Stimulated activated CD4-positive, alpha-beta T cell treated with anti-CD3 and anti-CD28 coated beads, Interleukin-4, amount 100 ng/mL, for 24 hours (primary cell): ENCODE measurements at places on chromosomes 1 and 21.

GRCh38 chr1:234270093-234270492 is 103.2 kb upstream of the COA6 start:
- DNase-seq, result peak; percentile 22

- DNase-seq, result no peak
Observed at GRCh38 chr1:117110774-117111173, 10.8 kb downstream of the TRIM45 start.

GRCh38 chr1:45647248-45648021 is 23.6 kb upstream of the CCDC17 start:
- no peak for DNase-seq

DNA sequence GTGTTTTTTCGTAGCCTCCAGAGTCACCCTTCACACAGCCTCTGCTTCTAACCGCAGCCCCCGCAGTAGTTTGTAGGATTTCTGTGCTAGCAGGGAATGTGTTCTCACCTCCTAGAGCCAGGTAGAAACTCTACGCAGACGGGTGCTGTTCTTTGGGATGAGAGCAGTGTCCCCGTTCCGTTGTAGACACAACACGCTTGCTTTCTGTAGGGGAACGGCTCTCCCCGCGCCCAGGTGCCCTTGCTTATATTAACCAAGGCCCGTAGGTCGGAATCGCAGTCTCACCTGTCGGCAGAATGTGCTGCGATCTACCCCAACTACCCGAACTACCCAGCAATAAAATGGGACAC is 111.8 kb upstream of the NBPF11 start:
- DNase-seq, result no peak

GRCh38 chr21:42653231-42654061 is at the start of gene PDE9A:
PDE9A (plus strand) TSS chr21:42653621; CDS start chr21:42653815, 194 bp downstream.
- peak; percentile 13 for DNase-seq

DNA sequence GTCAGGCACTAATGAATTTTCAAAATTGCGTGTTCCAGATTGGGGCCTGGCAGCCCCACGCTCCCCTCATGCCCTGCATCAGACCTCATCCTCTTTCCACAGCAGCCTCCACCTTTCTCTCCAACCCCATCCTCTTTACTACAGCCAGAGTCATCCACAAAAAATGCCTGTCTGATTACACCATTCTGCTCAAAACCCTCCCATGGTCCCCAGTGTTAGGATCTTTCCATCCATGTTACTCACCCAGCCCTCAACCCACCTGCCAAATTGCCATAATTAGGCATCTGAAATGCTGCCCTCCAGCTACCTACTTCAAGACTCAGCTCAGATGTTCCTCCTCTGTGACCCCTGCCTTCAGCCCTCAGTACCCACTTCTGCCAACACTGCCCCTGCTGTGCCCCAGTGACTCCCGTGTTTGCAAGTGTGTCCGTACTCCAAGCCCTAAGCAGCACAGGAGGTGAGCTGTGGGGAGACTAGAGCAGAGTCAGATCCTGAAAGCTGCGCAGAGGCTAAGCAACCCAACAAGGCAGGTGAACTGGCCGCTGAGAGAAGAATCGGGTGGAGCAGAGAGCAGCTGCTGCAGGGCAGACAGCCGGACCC is 715 bp upstream of the ARTN start:
- DNase-seq, result no peak

DNA sequence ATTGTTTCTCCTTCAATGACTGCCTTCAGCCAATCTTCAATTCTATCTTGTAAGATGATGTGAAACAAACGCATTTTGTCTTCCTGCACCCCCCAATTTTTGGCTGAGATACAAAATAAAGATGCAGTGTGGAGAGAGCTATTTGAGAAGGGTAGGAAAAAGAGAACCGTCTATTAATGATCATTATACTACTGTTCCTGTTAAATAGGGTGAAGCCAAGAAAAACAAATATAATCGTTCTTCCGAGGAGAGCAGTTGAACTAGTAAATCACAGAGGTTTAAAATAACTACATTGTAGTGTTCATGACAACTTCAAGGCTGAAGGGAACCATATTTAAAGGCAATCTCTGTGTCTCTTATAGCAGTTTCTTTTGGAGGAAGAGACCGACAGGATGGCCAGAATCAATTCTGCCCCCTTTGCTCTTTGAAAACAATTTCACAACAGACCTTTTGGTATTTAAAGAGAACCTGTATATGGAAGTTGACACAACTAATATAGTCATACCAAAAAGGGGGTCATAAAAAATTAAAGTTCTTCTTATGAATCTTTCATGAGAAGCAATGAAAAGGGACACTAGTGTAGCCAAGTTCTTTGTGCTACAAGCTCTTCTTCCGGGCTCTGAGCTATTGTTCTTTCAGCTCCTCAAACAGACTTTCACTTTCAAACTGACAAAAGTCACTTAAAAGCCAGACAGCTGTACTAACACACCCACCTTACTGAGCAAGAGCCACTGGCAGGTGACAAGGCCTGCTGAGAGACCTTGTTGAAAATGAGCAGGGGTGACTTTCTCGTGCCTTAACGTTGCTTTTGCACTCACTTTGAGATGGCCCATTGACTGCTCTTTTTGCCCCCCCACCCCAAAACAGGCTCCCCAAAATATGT is 30.9 kb downstream of the PROX1 start:
- DNase-seq, result no peak

- DNase-seq, result no peak
Observed at GRCh38 chr1:5690291-5690690, 301.9 kb downstream of the NPHP4 start.

- no peak for DNase-seq
Observed at GRCh38 chr1:113453771-113454083, 63.4 kb downstream of the MAGI3 start.

DNA sequence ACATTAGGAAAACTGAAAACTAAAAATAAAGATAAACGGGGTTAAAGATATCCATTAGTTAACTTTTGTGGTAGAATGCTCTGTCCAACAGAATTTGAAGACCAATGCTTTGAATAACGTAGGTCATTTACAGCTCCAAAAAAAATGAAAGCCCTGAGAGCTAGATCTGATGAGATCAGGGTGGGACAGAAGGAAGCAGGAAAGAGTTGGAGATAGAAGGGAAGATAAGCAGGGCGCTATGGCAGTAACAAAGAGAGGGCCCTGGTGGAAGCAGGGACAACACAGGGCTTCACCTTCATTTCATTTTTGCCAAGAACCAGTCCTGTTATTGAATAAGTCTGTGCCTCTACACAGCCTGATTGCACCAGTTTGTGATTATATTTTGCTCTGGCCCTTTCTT is 51.0 kb upstream of the RGS8 start:
- no peak for DNase-seq

DNA sequence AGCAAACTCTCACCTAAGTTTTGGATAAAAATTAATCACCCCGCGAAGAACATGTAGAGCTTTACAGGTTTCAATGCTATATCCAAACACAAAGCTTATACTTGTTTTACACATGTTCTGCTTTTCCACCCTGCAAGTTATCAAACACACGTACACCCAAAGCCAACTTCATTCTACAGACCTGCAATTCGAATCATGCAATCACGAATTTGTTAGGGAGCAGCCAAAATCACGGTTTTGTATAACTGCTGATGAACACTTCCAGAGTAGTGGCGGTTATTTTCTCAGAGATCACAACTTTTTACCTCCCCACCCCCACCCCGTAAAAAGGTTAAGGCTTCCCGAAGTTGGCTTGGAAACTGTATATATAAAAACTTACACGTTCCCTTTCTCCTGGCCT is 1.4 kb downstream of the HMGN1 start:
- DNase-seq, result no peak

DNA sequence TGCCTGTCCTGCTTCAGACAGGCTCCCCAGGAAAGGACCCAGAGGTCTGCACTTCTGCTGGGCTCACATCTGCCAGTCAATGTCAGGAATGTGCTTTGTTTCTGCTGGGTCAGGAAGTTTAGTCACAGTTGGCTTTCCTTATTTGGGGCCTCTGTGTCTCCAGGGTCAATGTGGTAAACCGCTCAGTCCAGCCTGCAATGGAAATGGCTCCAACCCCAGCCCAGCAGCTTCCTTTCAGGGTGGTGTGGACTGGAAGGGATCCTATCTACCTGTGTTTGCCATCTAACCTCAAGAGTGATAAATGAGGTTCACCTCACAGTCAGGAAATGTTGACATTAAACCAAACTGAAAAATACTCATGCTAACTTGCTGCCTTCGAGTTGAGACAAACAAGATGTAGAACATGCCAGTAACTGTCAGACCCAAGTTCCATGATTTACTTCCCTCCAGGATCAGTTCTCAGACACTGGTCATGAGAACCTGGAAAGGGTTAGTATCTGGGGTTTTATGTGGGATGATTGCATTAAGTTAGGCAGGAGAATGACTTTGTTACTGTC is 20.3 kb downstream of the ENO1 start:
- DNase-seq, result no peak

GRCh38 chr1:43841321-43842174 is 92.1 kb upstream of the ARTN start:
- DNase-seq, result no peak

DNA sequence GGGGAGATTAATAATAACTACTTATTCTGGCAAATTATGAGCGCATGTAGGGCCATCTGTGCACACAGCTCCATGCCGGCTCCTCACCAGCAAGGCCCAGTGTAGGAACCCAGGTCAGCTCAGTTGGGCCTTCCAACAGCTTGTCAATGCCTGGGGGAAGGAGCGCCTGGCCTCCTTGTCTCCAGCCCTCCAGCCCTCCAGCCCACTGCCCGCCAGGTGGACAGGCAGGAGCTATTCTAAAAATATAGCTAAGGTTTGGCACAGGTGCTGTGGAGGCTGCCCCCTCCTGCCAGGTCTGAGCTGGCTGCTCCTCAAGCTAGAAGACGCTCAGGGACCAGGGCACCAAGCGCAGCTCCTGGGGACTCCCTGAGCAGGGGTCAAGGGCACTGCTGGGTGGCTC is 85.7 kb downstream of the GRIK3 start:
- no peak for DNase-seq

DNA sequence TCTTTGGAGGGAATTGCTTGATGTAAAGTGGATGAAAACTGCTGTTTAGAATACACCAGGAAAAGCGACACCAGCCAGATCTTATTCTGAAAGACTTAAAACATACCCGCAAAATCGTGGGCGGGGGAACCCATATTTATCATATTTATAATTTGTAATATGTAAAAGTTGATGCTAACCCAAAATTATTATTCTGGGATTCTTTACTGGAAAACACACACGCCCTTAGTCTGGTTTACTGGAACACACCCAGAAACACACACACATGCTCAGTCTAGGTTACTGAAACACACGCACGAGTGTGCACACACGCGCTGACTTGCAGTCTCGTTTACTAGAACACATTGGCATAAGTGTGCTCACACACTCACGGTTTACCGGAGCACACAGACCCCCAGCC is 32.5 kb downstream of the ATP5PO start:
- no peak for DNase-seq

- DNase-seq, result peak; percentile 36
Observed at GRCh38 chr1:200409203-200409760, 554 bp downstream of the ZNF281 start.

GRCh38 chr21:45981151-45982091 is at the start of gene COL6A1:
COL6A1 (plus strand) TSS chr21:45981770; CDS start chr21:45981851, 81 bp downstream.
- peak; percentile 54 for DNase-seq

DNA sequence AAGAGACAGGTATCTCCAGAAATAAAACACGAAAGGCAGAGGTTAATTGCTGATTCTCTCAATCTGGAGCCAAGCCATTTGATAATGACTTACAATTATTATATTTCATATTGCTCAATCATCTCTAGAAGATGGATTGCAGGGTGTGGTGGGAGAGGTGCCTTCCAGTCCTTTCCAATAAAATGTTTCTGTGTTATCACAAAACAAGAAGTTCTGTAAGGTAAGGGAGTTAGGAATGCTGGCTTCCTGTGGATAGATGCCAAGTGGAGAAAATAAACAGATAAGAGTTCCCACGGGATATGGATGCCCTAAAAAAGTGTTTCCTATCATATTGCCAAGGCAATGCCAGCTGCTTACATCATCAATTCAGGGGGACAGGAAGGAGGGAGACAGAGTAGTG is 7.2 kb upstream of the CCN1 start:
- no peak for DNase-seq

- no peak for DNase-seq
Observed at GRCh38 chr21:38384675-38385426, 113.4 kb downstream of the ERG start.

GRCh38 chr1:52152572-52152971 is 10.7 kb downstream of the ZFYVE9 start:
- no peak for DNase-seq

GRCh38 chr1:60911966-60912697 is 170.2 kb upstream of the NFIA start:
- no peak for DNase-seq

- no peak for DNase-seq
Observed at GRCh38 chr1:64246294-64246917, 43.0 kb downstream of the UBE2U start.

DNA sequence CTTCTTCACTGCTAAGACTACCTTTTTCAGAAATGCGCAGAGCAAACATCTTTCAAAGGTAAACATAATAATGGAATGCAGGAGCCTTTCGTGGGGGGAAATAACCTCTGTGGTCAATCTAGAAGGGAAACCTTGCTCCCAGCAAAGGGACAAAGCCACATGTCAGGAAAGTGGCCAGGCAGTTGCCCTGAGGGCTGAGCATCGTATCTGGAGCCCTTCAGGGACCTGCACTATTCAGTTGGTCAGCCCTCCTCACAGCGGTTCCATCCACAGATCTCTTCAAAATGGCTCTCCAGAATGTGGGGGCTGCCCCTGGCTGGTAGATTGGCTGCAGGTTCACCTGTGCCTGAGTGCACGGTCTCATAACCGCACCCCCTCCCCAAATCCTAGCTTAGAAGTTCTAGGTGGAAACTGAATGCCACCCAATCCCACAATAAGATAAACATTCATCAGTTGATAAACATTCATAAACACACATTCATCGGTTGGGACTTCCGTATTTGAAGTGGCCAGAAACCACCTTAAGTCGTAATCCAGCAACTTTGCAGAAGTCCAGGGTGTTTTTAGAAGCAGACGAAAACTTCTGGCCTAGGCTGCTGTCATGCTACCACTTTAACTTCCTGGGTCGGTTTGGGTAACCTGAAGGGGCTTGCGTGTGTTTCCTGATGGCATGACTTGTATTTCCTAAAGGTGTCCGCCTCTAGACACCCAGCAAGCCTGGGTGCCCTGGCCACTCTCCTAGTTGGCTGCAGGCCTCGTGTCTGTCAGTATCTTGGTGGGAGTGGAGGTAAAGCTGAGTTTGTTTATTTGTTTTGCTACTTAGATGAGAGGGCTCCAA is 50.5 kb downstream of the RASSF5 start:
- peak; percentile 35 for DNase-seq

DNA sequence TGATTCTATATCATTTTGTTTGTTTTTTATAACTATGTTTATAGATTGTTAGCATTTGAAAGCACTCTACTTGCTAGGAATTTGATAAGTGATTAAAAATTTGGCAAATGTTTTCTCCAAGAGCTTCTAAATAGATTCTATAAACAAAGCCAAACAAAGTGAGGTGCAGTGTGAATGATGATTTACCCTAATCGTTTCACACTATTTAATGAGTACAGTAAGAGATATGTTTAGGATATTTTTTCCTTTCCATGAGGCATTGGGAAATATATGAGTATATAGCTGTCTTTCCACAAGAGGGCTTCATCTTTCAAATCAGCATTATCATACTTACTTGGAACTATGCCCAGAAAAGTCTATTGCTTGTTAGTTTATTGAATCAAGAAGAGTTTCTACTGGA is 277.0 kb upstream of the BRINP3 start:
- no peak for DNase-seq
